ENCODE measurements at places on chromosomes 2 and 18. TPM values are rescaled to one million over a fixed set of nuclear protein-coding genes. Genes with fewer than 3 reads are reported as not detected.

The UGT1A5 gene
- polyA plus RNA-seq: not detected

GRCh38 chr2:106944215-106944614, 58.2 kb upstream of the ST6GAL2 start:
- no peaks in the 10 kb centered on the region for H3K36me3 ChIP-seq
- no peak for DNase-seq
- no peak overlapping the region for H3K4me3 ChIP-seq
- no peaks in the 10 kb centered on the region for H3K27me3 ChIP-seq
- no peaks in the 10 kb centered on the region for H3K4me1 ChIP-seq

- H3K27me3 ChIP-seq: no peaks in the 10 kb centered on the region
- H3K4me3 ChIP-seq: peak overlapping the region; percentile 98
- no peaks in the 10 kb centered on the region for H3K36me3 ChIP-seq
- peaks cover 46% of the 10 kb centered on the region for H3K4me1 ChIP-seq
- peak overlapping the region; percentile 99 for H3K27ac ChIP-seq
- no peak for DNase-seq
Measured at GRCh38 chr2:70247364-70248180, 856 bp downstream of the TIA1 start.

DNA sequence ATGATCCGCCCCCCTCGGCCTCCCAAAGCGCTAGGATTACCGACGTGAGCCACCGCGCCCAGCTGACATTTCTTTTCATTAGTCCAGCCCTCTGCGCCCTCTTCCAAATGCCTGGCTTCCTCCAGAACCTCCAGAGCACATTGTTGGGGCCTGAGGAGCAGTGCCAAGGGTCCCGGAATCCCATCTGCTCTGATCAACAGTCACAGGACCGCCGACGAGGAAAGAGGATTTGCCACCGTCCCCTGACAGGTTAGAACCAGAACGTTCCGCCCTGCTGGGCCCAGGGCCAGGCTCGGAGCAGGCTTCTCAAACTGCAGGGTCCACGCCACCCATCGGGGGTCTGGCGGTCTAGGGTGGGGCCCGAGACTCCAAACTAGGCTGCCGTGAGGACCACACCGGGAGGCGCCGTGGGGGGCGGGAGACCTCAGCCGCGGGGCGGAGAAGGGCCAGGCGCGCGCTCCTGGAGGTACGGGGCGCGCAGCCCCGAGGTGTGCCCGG, 36.9 kb upstream of the ITM2C start:
- H3K36me3 ChIP-seq: no peaks in the 10 kb centered on the region
- H3K27me3 ChIP-seq: peaks cover 62% of the 10 kb centered on the region
- no peak for DNase-seq
- no peak overlapping the region for H3K27ac ChIP-seq
- peaks cover 8% of the 10 kb centered on the region for H3K4me1 ChIP-seq
- H3K4me3 ChIP-seq: peak overlapping the region; percentile 57

The CROCC2 gene
- not detected for polyA plus RNA-seq

DNA sequence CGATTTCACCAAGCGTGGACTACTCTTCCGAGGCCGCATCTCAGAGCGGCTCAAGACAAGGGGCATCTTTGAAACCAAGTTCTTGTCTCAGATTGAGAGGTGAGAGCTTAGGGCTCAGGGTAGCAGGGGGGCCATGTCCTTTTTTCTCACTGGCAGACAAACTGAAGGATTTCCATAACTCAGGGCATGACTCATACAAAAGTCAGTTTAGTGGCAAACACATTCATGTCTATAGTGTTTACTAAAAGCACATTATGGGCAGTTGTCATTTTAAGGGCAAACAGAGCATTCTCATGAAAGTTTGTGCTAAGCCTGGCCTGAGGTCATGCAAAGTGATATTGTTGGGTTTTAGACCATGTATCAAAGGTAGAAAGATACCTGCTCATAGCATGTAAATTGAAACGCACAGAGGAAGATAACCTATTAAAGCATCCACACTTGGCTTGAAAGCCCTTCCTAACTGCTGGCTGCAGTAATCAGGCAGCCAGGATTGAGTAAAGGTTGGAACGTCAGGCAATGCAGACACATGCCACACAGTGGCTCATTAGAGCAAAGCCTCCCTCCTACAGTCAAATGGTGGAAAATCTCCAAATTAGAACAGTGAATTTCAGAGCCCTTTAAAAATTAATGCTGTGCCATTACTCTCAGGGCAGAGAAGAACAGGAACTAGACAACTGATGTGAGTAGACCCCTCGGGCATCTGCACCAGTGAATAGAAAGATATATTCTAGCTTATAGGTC, 54.2 kb downstream of the HK2 start:
- DNase-seq: no peak
- H3K4me3 ChIP-seq: no peak overlapping the region
- no peak overlapping the region for H3K27ac ChIP-seq
